A549 (cell line): ENCODE measurements at places on chromosomes 5 and 9.
A peak's percentile ranks its signal among the peaks of the same experiment; 100 is the strongest.

GRCh38 chr9:16029796-16030363 is 477.0 kb downstream of the CCDC171 start:
- DNase-seq, result no peak

DNA sequence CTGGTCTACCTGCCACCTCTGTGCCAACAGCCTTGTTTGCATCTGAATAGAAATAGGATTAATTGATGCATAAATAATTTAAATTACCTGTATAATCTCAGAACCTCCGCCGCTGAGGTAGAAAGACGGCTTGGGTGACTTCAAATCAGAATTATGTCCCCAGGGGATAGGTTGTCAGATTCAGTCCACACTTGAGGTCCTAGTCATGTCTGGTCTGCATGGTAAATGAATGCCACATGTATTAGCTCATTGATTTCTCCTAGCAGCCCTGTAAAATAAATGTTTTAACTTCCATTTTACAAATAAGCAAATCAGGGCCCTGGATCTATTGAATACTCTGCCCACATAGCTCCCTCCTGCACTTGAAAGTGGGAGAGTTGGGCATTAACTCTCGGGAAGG is 368.0 kb upstream of the WWC1 start:
- no peak for DNase-seq

GRCh38 chr5:62385816-62386400 is 17.8 kb downstream of the DIMT1 start:
- no peak for DNase-seq

DNA sequence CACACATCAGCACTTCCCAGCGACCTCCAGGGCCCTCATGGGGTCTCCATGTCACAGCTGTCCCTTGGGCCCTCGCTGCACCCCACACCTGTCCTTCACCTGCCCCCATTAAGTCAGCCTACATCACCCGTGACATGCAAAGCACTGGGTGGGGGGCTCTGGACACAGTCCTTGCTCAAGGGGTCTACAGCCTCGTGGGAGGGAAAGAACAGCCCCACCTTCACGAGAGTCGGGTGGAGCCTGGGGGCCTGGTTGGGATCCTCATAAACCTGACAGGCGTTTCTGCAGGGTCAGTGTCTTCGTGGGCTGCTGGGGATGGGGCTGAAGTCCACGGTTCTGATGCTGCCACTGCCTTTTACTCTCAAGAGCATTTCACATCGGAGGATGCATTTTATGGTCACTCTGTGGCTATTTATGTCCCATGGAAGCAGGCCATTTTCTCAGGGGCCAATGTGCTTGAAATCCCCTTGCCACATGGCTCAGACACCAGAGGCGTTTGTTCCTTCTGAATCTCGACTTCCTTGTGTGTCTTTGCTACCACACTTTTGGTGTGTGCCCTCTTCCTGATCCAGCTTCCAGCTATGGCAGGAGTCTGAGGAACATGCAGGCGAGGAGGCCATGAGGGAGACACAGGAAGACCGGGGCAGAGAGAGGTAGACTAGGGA is at the start of gene OR2V1:
Gene OR2V1, minus strand, starts transcription at position 338 of the 665 bp plus-strand sequence. CDS start 5,865 bp downstream, outside the sequence.
- no peak for DNase-seq

- DNase-seq, result no peak
These were observed 37.0 kb upstream of the FGF1 start for GRCh38 chr5:142722896-142723295.

DNA sequence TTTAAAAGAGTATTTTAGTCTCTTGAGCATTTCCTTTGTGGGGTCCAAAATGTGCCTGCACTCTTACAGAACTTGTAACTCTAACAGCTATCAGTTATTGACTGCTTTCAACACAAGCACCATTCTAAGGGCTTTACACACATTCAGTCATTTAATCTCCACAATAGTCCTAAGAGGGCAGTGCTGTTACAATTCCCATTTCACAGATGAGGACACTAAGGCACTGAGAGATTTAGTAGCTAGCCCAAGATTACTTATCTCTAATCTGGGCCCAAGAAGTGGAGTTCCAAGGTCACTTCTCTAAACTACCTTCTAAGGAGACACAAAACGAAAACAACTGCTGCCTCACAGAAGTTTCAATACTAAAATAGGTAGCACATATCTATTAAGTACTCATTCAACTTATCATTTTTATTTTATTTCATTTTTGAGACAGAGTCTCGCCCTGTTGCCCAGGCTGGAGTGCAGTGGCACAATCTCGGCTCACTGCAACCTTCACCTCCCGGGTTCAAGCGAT is 275.2 kb downstream of the CWC27 start:
- no peak for DNase-seq

DNA sequence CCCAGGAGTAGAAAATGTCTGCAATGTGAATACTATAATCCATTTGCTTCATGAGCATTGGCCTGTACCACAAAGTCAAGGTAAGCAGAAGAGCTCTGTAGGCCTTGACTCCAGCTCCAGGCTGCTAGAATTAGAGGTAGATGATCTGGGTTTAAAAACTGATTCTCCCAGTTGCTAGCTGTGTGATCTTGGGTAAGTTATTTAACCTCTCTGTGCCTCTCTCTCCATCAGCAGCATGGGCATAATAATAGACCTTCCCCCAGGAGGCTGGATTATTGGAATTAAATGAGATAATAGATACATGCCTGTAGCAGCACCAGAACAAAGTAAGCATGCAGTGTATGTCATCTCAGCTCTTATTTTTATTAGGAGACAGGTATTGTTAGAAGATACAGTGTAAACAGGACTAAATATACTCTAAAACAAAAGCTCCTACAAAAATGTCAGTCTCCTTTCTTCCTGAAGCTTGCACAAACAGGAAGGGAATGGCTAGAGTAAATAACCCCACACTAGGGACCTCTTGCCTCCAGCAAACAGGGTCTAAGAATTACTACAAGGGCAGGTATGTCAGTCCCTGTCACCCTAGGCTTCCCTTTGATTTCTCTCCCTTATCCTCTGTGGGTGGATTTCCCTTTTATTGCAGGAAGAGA is 57.5 kb downstream of the PSAT1 start:
- no peak for DNase-seq

- no peak for DNase-seq
These were observed 175.7 kb downstream of the EBF1 start for GRCh38 chr5:158923799-158924551.

DNA sequence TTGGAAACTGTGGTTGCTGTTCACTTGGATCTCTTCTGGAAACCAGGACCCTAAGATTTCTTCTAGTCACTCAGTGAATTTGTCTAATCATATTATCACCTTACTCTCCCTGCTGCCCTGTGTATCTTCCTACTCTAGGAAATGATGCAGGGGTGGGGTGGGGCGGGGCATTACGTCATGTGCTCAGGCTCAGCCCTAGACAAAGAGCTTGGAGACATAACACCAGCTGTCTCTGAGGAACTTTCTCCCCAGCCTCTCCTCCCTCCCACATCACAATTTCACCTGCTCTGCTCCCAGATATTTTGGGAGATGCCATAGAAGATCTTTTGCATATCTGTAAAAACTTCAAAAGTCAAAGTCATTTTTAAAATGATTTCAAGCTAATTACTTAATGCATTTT is 470.4 kb downstream of the ZSWIM6 start:
- DNase-seq, result no peak

GRCh38 chr5:9263656-9264055 is 282.2 kb downstream of the SEMA5A start:
- DNase-seq, result no peak

DNA sequence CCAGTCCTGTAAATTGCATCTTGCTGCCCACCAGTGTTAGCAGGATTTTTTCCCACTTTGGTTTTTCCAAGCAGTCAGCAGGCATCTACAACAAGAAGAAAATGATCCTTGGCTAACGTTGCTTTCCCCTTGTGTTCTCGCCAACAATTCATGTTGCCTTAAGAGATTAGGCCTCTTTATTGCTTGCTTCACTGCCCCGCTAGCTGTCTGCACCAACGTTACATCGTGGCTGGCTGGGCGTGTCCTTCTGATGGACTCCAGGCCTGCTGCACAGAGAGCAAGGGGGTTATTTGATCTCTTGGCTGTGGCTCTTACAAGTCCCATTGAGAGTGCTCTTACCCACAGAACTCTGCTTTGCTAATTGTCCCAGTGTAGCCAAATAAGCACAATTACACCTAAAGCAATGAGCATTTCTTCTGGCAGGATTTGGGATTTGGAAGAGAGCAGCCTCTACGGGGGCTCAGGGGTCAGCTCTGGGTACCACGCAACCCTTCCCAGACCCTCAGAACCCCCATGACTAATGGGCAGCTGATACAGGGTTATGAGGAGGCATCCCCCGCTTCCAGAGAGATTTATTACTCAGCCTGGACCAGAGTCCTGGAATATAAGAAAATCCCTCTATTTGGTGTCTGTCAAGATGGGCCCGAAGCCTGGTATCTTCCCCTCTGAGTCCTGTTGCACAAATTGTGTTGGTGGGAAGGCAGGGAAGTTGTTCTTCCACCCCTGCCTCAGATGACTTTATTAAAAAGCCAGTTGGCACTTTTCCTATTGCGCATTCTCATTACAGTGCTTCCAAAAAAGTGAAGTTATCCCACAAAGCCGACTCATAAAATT is 17.6 kb downstream of the DCANP1 start:
- no peak for DNase-seq

- no peak for DNase-seq
These were observed 219.2 kb upstream of the PANK3 start for GRCh38 chr5:168798065-168799023.

- DNase-seq, result peak; percentile 48
These were observed 51.4 kb upstream of the DAB2IP start for GRCh38 chr9:121599872-121600585.

- DNase-seq, result no peak
These were observed 163.3 kb upstream of the FBN2 start for GRCh38 chr5:128701301-128701700.

DNA sequence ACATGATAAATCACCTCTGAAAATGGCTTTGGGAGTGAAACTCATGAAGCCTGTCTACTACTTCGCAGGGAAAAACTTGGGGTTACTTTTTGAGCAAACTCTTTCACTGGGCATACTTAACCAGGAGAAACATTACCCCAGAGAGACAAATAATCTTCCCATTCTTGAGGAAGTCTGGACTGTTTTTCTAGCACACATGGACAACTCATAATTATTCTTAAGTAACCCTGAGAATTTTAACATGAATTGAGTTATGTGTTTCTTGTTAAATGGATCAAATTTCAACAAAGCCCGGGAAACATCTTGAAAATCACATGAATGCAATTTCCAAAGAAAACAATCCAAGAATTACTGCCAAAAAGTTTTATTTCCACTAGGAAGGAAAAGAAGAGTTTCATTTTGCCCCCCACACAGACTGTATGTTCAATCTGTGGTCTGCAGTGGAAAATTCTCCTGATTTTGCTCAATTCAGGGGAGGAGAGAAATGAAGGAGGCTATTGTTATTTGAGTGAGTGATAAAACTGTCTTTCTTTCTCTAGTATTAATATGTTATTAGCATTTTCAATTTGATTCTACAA is 564.8 kb upstream of the CLINT1 start:
- DNase-seq, result no peak

DNA sequence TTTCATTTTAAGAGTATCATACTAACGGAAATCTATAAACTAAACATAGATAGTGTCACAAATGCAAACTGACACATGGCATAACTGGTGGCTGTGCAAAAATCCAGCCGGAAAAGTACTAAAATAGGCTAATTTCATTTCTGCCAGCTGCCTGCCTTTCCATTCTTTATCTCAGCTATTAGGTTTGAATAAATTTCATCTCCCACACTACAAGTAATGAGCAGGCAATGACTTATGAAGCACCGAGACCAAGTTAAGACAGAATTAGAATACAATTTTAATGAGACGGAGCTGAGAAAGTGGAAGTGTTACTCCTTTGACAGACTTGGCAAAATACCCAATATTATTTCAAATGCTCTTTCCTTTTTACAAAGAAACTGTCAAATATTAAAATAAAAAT is 258.8 kb upstream of the ZNF608 start:
- DNase-seq, result no peak

DNA sequence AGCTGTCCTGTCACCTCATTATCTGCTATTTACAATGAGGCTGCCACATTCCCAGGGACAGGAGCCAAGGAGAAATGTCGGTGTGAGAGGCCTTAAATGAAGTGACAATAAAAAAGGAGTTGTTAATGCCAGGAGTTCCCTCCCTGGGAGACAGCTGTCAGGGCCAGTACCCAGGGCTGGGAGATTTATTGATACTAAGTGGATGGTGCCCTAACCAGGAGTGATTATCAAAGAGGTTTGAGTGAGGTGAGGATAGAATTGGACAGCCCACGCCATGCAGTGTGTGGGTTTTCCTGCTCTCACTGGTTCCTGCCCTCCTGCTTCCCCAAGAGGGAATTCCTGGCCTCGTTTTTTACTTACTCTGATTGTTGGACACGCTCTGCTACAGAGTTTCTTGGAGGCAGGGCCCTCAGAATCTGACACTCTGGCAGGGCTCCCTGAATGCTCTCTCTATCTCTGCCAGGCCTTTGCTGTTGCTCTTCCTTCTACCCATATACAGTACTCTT is 150.8 kb downstream of the GRIA1 start:
- no peak for DNase-seq

- no peak for DNase-seq
These were observed 401.9 kb downstream of the ZSWIM6 start for GRCh38 chr5:61734001-61734400.

DNA sequence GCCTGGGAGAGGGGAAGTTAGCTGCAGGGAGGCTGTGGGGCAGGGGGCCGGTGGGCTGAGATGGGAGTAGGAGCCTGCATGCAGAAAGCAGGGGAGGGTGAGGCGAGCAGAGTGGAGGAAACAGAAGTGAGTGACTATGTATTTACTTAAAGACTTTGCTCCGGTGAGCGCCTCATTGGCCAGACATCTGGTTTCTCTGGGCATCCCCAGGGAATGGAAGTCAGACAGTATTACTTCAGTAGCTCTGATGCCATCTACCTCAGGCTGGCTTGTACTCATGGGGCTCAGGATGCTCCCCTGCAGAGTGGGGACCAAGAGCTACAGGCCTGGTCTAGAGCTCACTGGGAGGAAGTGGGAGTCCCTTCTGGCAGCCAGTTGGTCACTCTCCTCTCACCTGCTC is 78.2 kb upstream of the ARAP3 start:
- DNase-seq, result peak; percentile 42

- DNase-seq, result no peak
These were observed 117.8 kb downstream of the MAST4 start for GRCh38 chr5:66713998-66714397.

GRCh38 chr5:69238760-69239251 is 4.1 kb downstream of the CDK7 start:
- peak; percentile 57 for DNase-seq

GRCh38 chr5:134100283-134101091 is 14.0 kb upstream of the TCF7 start:
- no peak for DNase-seq

GRCh38 chr9:111836311-111836710 is 41.6 kb upstream of the SHOC1 start:
- DNase-seq, result no peak
